ENCODE measurements at places on chromosomes 13 and 19.

GRCh38 chr13:58598241-58598640 is 966.7 kb downstream of the PCDH17 start:
- DNase-seq, result no peak

GRCh38 chr19:43519436-43520088 is 7.4 kb downstream of the ETHE1 start:
- DNase-seq, result peak; percentile 75

- no peak for DNase-seq
Observed at GRCh38 chr13:42043676-42044075, 4.8 kb upstream of the DGKH start.

- DNase-seq, result no peak
Observed at GRCh38 chr13:75621147-75621546, 15.0 kb upstream of the LMO7 start.

All from stimulated activated CD8-positive, alpha-beta memory T cell treated with anti-CD3 and anti-CD28 coated beads, Interleukin-7, amount 100 ng/mL, for 48 hours (primary cell).